ENCODE measurements at places on chromosomes 5 and 9.

DNA sequence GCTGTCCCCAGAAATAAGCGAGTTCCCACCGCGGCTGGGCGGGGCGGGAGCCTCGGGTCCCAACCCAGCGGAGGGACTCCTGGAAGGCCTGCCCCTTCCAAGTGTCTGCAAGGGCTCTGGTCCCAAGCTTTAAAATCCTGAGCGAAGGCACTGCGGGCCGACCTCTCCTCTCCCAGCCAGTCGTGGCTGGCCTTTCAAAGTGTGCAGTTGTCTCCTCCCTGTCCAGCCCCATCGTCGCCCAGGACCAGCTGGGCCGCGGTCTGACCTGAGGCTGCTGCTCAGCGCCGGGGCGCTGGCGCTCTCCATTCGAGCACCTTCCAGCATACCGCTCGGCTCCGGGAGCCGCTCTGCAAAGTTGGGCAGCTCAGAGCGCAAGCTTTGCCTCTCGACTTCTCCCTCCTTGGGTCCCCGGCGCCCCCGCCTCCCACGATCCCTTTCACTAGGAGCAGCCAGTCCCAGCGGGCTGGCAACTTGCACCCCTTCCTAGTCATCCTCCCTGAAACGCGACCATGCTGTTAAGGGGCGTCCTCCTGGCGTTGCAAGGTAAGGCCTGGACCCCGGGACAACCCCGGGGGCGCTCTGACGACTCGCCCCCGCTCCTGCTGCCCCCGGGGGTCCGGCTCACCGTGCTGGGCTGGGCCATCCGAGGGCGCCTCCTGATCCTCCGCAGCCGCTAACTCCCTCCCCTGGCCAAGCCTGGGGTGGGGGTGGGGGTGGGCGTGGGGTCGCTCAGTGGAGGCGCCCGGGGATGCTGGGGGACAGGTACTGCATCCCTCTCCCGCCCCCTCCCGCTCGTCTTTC is at the start of gene MAMDC2:
Gene MAMDC2, plus strand, starts transcription at position 160 of the 801 bp plus-strand sequence. Its CDS starts 350 bp downstream, at position 510.
- DNase-seq = no peak

GRCh38 chr9:3238236-3238635 is 287.6 kb downstream of the RFX3 start:
- DNase-seq = no peak

DNA sequence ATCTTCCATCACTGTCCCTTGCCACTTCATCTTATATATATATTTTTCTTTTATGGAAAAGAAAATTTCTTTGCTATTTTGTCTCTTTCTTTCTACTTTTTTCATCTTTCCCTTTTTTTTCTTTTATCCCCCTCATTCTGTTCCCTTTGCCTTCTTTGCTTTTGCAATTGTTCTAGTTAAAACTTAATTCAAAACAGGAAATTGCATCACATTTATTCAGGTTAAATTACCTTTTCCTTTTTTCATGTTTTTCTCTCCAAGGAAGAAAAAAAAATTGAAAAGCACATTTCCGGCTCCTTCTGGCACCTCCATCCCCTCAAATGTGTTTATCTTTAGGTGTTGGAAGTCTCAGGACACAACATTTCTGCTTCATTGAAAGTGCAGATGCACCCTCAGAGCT is 176.9 kb downstream of the FGF1 start:
- no peak for DNase-seq

GRCh38 chr9:101442318-101442717 is 6.7 kb upstream of the ALDOB start:
- no peak for DNase-seq

DNA sequence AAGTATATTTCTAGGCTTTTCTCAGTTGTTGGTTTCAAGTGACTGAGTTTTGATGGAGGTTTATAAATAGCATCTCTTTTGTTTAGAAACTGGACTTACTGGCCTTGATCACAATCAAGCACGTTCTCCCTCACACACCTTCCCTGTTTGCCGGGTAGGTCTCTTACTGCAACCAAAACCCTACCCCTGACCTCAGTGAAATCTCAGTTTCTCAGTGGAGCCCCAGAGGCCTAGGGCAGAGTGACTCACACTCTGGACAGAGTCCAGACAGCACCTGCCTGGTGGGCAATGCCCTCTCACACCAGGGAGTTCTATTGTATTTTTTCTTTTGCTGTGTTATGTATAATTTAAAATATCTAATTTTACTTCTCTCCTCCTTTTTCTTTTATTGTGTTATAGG is 48.4 kb upstream of the EPB41L4B start:
- DNase-seq = no peak

GRCh38 chr9:121368138-121368522 is 1.9 kb downstream of the STOM start:
- no peak for DNase-seq
